ENCODE measurements at places on chromosomes 11 and 22. TPM values are rescaled to one million over a fixed set of nuclear protein-coding genes. Genes with fewer than 3 reads are reported as not detected.

DNA sequence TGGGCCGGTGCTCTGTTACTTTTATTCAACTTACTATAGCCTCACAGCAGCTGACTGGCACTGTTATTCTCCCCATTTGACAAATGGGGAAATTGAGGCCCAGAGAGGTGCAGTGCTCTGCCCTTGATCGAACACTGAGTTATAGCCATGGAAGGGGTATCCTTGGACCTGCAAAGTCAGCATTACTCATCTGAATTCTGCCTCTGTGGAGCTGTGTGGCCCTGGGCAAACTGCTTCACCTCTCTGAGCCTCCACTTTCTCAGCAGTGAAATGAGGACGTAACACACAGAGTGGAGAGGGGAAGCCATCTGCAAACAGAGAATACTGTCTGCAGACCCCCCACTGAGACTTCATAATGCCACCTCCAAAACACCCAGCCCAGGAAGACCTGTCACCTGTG is 25.3 kb downstream of the TPST2 start:
- no peak for DNase-seq

DNA sequence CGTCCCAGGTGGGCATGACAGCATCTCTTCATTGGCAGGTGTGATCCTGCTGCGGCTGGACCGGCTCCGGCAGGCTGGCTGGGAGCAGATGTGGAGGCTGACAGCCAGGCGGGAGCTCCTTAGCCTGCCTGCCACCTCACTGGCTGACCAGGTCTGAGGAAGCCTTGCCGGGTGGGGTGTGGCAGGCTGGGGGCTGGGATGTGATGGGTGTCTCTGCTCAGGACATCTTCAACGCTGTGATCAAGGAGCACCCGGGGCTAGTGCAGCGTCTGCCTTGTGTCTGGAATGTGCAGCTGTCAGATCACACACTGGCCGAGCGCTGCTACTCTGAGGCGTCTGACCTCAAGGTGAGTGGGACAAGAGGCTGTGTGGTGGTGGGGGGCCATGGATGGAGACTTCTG is 3.5 kb downstream of the LARGE2 start:
- DNase-seq = no peak

- no peak for DNase-seq
Measured at GRCh38 chr11:17864478-17864941, 129.9 kb downstream of the KCNC1 start.

- DNase-seq = peak; percentile 19
Measured at GRCh38 chr22:18035751-18036150, 11.4 kb upstream of the MICAL3 start.

DNA sequence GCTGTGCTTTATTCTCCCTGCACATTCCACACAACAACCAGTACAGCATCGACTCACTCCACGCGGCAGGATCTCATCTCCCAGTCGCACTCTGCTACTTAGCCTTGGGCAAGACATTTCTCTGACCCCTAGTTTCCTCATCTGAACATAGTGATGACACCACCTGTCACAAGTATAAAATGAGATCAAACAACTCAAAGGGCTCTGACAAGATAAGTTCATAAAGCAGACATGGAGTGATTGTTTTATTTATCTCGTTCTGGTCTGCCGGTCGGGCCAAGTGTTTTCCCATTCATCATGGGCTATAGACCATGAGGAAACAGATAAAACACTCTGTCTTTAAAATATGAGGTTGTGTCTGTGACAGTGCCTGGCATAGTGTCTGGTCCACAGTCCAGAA is 35.0 kb downstream of the DSCAML1 start:
- no peak for DNase-seq

DNA sequence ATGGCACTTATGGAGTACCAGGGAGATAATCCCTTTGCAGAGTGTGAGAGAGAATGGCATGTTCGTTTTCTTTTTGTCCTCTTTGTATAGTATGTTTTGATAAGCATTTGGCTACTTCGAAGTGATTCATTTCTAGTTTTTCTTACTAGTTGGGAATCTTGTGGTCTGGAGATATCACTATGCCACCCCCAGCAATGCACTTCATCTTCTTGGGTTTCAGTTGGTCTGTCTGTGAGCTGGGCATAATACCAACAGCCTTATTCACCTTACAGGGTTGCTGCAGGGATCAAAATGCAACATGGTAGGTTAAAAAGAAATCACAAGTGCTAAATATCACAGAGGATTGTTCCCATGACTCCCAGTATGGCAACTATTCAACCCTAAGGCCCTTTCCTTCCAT is 387.8 kb upstream of the CADM1 start:
- no peak for DNase-seq

DNA sequence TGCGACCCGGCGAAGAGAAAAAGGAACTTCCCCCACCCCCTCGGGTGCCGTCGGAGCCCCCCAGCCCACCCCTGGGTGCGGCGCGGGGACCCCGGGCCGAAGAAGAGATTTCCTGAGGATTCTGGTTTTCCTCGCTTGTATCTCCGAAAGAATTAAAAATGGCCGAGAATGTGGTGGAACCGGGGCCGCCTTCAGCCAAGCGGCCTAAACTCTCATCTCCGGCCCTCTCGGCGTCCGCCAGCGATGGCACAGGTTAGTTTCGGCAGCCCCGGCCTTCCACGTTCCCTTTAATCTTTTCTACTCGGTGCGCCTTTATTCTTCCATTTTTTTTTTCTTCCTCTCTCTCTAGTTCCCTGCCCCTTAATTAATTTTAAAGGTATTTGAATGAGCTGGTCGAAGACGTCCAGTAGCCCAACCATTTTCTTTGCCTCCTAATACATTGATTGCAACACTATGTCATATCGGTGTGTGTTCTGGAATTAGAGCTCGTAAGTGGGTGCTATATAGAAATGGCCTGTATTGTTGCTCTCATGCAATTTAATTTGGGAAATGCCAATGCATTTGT is 537 bp downstream of the EP300 start:
- peak; percentile 20 for DNase-seq

The MYOD1 gene
- not detected for polyA plus RNA-seq

The MS4A6A gene
- not detected for polyA plus RNA-seq

The KCNJ4 gene
- polyA plus RNA-seq = not detected

The FRMD8 gene
- 19.8 TPM for polyA plus RNA-seq

The UBASH3B gene
- 27.2 TPM for polyA plus RNA-seq
